IMR-90 (cell line): ENCODE measurements at places on chromosomes 13 and 19. TPM values are rescaled to one million over a fixed set of nuclear protein-coding genes. Genes with fewer than 3 reads are reported as not detected.
A peak's percentile ranks its signal among the peaks of the same experiment; 100 is the strongest.

- H3K36me3 ChIP-seq, result no peaks in the 10 kb centered on the region
- H3K27ac ChIP-seq, result no peak overlapping the region
- H3K27me3 ChIP-seq, result peaks cover 3% of the 10 kb centered on the region; the same call in 1 of the 2 replicates
- H3K4me3 ChIP-seq, result no peak overlapping the region
- H3K4me1 ChIP-seq, result no peaks in the 10 kb centered on the region
These were observed 150.3 kb upstream of the TSHZ3 start for GRCh38 chr19:31499281-31500196.

- H3K27ac ChIP-seq, result no peak overlapping the region
- H3K4me1 ChIP-seq, result peaks cover 3% of the 10 kb centered on the region; the same call in 1 of the 2 replicates
- no peak for DNase-seq
- H3K4me3 ChIP-seq, result no peak overlapping the region
- H3K27me3 ChIP-seq, result no peaks in the 10 kb centered on the region
- no peaks in the 10 kb centered on the region for H3K36me3 ChIP-seq
These were observed 4.4 kb upstream of the TBC1D4 start for GRCh38 chr13:75486146-75487062.

GRCh38 chr19:18833141-18833476 is 1.4 kb downstream of the UPF1 start:
- H3K27me3 ChIP-seq, result no peaks in the 10 kb centered on the region
- peaks cover 12% of the 10 kb centered on the region for H3K36me3 ChIP-seq
- DNase-seq, result no peak
- H3K4me3 ChIP-seq, result peak overlapping the region; percentile 80
- peak overlapping the region; percentile 69; the same call in 1 of the 2 replicates for H3K27ac ChIP-seq

DNA sequence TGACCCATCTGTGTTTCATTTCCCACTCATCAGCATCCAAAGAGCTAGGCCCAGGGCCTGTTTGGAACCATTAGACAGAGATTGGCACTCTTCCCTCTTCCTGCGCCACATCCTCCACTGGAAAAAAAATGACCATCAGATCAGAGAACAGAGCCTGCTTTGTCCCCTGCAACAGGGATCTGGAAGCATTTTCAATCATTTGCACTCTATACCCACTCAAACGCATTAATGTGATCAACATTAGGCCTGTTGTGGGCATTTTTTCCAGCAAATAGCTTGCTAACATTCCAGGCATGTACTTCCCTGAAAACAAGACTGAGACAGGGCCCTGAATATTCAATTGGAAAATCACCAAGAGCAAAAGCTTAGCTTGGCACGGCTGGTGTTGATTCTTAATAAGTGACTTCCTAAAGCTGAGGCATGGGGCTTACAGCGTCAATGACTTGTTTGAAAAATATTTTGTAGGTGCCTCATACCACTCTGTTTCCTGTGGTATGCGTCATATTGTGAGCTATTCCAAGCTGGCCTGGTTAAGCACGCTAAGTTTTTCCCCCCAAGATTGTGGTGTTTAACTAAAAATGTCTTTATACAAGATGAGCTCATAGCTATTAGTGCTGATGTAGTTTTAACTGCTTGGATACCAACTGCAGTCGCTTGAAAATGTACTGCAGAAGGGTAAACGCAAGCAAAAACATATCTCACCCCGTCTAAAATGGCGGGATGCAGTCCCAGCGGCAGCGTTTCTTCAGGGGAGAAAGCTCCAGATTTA is 404.4 kb downstream of the SPRY2 start:
- no peak overlapping the region for H3K4me3 ChIP-seq
- no peaks in the 10 kb centered on the region for H3K36me3 ChIP-seq
- H3K27ac ChIP-seq, result peak overlapping the region; percentile 98
- H3K27me3 ChIP-seq, result no peaks in the 10 kb centered on the region

Gene ADAMTSL5
- 10.8 and 13.4 TPM in 2 replicates for polyA plus RNA-seq

Gene ZSCAN4
- polyA plus RNA-seq, result not detected in 2 replicates

- DNase-seq, result no peak
- no peaks in the 10 kb centered on the region for H3K27me3 ChIP-seq
- no peaks in the 10 kb centered on the region for H3K36me3 ChIP-seq
- no peak overlapping the region for H3K4me3 ChIP-seq
These were observed 3.0 kb upstream of the EEF1AKMT1 start for GRCh38 chr13:20776751-20777150.

- H3K27me3 ChIP-seq, result no peaks in the 10 kb centered on the region
- DNase-seq, result no peak
- no peak within 1 kb of the TSS for H3K27ac ChIP-seq
- H3K4me3 ChIP-seq, result no peak within 1 kb of the TSS
These were observed at the start of gene C19orf33 for GRCh38 chr19:38303517-38304351. C19orf33 (plus strand) TSS chr19:38304251; CDS start chr19:38304262, 11 bp downstream.

Gene BRME1
- 0.38 and 0.56 TPM in 2 replicates for polyA plus RNA-seq

DNA sequence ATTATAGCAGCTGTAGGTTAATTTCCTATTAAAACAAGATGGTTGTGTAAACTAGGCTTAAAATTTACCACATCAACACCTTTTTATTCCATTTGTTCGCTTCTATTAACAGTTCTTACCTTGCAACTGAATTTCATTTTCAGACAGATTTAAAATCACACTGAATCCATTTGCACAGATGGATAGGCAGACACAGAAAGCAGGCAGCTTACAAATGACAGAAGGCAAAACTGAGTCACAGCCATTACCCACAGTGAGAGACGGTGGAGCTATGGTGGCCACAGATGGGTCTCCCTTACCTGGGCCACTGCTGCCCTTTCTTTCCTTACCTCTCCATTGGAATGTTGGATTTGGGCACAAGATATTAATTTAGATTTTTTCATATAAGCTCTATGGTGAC is 1567.8 kb upstream of the SLC10A2 start:
- H3K4me1 ChIP-seq, result no peaks in the 10 kb centered on the region
- no peaks in the 10 kb centered on the region for H3K27me3 ChIP-seq
- no peak overlapping the region for H3K4me3 ChIP-seq
- no peaks in the 10 kb centered on the region for H3K36me3 ChIP-seq
- no peak overlapping the region for H3K27ac ChIP-seq

DNA sequence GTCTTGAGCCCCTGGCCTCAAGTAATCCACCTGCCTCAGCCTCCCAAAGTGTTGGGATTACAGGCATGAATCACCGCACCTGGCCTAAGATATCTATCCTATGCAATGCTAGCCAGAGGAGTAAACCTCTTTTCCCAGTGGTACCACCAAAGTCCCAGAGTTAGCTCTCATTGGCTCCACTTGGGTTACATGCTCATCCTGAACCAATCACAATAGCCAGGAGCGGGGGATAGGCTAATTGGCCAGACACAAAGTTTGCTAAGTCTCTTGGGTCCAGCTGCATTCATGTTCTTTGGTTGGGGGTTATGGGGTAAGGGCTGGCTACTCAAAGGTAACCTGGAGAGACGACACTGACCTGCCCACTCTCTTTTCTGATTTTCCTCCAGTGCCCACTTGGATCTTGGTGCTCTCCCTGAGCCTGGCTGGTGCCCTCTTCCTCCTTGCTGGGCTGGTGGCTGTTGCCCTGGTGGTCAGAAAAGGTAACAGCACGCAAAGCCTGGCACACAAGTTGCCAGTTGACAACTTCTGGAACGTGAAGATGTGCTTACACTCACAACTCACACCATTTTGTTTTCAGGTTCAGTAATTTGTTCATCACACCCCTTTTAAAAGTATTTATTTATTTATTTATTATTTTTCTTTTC is 7.8 kb downstream of the C19orf38 start:
- no peak for DNase-seq
- no peaks in the 10 kb centered on the region for H3K4me1 ChIP-seq
- no peak overlapping the region for H3K27ac ChIP-seq
- H3K36me3 ChIP-seq, result no peaks in the 10 kb centered on the region

- peak; percentile 32 for DNase-seq
- peaks cover 1% of the 10 kb centered on the region; the same call in 1 of the 2 replicates for H3K36me3 ChIP-seq
- no peaks in the 10 kb centered on the region for H3K27me3 ChIP-seq
- H3K4me1 ChIP-seq, result peaks cover 16% of the 10 kb centered on the region
- peak overlapping the region; percentile 68 for H3K4me3 ChIP-seq
These were observed 1.1 kb downstream of the PPP6R1 start for GRCh38 chr19:55257461-55258420.

DNA sequence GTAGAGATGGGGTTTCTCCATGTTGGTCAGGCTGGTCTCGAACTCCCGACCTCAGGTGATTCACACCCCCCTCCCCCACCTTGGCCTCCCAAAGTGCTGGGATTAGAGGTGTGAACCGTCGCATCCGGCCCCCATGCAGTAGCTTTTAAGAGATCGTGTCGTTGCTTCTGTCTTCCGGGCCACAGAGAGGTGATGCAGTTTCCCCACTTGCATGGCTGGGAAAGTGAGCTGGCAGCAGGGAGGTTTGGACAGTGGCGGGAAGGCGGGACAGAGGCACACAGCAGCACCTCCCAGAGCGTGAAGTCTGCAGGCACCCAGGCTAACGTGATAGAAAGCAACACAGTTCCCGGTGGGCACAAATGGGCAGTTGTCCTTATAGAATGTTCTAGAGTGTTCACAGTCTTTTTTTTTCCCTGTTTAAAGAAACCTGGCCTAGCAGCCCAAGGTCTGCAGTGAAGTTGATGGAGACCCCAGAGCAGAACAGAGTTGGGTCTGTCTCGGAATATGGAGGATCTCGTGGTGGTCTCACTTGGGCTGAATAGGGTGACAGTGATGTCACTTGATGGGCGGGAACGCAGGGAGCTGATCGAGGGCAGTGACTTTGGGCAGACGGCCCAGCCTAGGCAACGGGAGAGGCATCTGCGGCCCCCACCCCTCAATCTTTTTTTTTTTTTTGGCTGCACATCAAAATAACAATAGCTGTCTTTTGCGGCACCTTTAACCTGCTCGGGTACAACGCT is 4.9 kb downstream of the UHRF1 start:
- peaks cover 38% of the 10 kb centered on the region for H3K4me1 ChIP-seq
- H3K27me3 ChIP-seq, result no peaks in the 10 kb centered on the region
- H3K27ac ChIP-seq, result peak overlapping the region; percentile 67
- H3K4me3 ChIP-seq, result no peak overlapping the region
- DNase-seq, result peak; percentile 18

- no peaks in the 10 kb centered on the region for H3K36me3 ChIP-seq
- no peak overlapping the region for H3K4me3 ChIP-seq
- H3K27me3 ChIP-seq, result no peaks in the 10 kb centered on the region; the same call in 1 of the 2 replicates
- no peaks in the 10 kb centered on the region for H3K4me1 ChIP-seq
These were observed 16.3 kb upstream of the DCT start for GRCh38 chr13:94495806-94496205.

Gene ZNF577
- polyA plus RNA-seq, result 4.0 and 5.8 TPM in 2 replicates

DNA sequence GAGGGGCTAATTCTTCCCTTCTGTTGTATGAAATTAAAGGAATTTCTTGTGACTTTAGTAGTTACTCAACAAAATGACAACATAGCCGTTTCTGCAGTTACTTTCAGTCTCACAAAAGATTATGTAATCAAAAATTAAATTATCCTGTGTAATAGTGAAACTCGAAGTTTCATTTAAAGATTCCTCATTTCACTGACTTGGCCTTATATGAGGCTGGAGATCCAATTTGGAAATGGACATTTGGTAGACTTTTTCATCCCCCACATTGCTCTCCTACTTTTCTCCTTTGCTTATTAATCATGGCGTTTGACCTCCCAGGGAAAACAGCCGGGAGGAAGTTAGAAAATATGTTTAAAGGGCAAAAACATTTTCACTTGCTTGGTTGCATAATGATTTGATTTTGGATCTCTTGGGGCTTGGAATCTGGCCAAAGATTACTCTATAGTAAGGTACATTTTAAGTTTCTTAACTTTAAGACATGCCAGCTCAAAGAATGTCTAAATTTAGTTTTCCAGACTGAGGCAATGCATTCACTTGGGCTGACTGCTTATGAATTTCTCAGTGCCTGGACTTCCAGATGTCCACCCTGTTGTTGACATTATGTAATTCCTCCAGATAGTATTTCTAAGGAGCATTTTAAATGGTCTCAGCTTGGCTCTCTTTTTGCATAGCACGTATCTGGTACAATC is 1364.9 kb upstream of the MIR17HG start:
- no peak overlapping the region for H3K27ac ChIP-seq
- H3K4me3 ChIP-seq, result no peak overlapping the region
- H3K27me3 ChIP-seq, result no peaks in the 10 kb centered on the region
- H3K4me1 ChIP-seq, result no peaks in the 10 kb centered on the region
- no peaks in the 10 kb centered on the region for H3K36me3 ChIP-seq
- DNase-seq, result no peak

Gene TGFBR3L
- polyA plus RNA-seq, result 0.94 and 2.2 TPM in 2 replicates

DNA sequence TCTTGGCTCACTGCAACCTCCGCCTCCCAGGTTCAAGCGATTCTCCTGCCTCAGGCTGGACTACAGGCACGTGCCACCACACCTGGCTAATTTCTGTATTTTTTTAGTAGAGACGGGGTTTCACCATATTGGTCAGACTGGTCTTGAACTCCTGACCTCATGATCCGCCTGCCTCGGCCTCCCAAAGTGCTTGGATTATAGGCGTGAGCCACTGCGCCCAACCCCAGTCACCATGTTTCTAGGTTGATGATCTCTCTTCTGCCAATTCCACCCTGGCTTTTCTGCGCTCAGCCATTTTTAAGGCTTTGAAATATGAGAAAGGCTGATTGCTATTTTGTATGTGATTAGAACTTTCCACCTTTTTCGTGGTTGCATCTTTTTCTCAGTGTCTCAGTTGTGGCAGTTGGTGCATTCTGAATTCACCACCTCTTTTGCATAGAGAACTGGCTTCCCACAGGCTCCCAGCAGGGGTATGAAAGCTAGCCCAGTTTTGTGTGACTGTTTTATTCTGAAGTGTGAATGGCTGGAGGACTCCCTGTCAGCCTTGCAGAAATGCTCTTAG is 15.5 kb downstream of the CEACAM1 start:
- peaks cover 18% of the 10 kb centered on the region for H3K27me3 ChIP-seq
- H3K4me3 ChIP-seq, result no peak overlapping the region
- no peaks in the 10 kb centered on the region for H3K4me1 ChIP-seq

Gene KCNN4
- polyA plus RNA-seq, result 0.99 and 1.2 TPM in 2 replicates

DNA sequence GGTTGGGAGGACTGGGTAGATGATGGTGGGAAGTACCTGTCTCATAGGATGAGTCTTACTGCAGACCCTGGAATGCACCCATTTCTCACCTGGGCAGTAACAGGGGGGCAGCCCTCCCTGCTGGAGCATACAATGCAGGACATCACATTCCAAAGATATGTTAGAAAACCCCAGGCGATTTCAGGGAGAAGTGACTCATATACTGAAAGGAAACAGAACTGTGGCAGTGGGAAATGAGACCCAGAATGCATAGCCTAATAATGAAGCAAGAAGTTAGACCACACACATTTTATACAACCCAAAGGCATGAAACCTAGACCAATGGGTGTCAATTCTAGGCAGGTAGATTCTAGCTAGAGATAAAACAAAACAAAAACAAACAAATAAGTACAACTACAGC is 402.7 kb downstream of the IRS2 start:
- no peaks in the 10 kb centered on the region for H3K27me3 ChIP-seq
- no peak overlapping the region for H3K4me3 ChIP-seq
- H3K36me3 ChIP-seq, result no peaks in the 10 kb centered on the region
- H3K4me1 ChIP-seq, result peaks cover 12% of the 10 kb centered on the region
- DNase-seq, result peak; percentile 79

Gene CYP2B6
- polyA plus RNA-seq, result not detected in 2 replicates

Gene ZFP14
- 0.46 and 0.67 TPM in 2 replicates for polyA plus RNA-seq

Gene MEIS3
- 33.0 TPM in 2 replicates for polyA plus RNA-seq

GRCh38 chr19:33311326-33311682 is 9.0 kb upstream of the CEBPA start:
- no peaks in the 10 kb centered on the region for H3K36me3 ChIP-seq
- no peak overlapping the region for H3K4me3 ChIP-seq
- no peaks in the 10 kb centered on the region for H3K4me1 ChIP-seq
- peaks cover 13% of the 10 kb centered on the region for H3K27me3 ChIP-seq
- DNase-seq, result no peak

- H3K27me3 ChIP-seq, result no peaks in the 10 kb centered on the region
- H3K27ac ChIP-seq, result peak overlapping the region; percentile 74
- DNase-seq, result no peak
- H3K4me3 ChIP-seq, result peak overlapping the region; percentile 68
These were observed 1.1 kb downstream of the ARHGAP35 start for GRCh38 chr19:46861691-46862502.

GRCh38 chr13:21478881-21479808 is 20.0 kb upstream of the ZDHHC20 start:
- H3K36me3 ChIP-seq, result no peaks in the 10 kb centered on the region
- H3K4me3 ChIP-seq, result peak overlapping the region; percentile 58
- no peaks in the 10 kb centered on the region for H3K4me1 ChIP-seq
- H3K27ac ChIP-seq, result no peak overlapping the region
